ENCODE measurements at places on chromosomes 2 and 18.

DNA sequence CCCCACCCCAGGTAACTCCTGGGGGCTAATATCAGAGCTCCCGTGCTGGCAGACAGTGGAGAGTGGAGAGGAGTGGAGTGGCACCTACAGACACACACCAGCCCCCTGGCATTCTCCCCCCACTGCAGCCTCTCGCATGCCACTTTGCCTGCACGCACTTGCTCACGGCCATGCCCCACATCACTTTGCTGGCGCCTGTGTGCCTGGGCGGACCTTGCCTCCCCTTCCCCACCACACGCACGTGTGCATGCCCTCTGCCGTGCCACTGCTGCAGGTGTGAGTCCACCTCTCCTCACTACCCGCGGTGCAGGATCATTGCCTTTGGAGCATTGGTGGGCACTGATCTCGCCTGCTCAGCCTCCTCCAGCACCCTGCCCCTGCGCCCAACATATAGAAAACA, 72.6 kb upstream of the DOK6 start:
- no peak for DNase-seq

DNA sequence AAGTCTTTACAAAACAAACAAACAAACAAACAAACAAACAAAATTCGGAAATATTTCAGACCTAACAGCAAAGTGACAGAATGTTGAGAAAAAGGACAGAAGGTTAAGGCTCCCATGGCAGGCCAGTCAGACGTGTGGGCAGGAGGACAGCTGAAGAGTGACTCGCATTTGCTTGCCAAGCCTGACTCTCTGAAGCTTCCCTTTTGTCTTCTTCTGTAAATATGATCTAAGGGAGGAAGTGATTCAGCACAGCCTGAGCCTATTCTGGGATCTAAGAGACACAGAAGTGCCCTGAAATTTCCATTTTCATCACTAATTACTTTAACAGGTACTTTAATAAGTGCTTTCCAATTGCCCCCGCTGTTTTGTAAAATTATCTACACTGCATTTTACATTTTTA, 134.0 kb upstream of the LYPD1 start:
- no peak for DNase-seq

GRCh38 chr18:69152436-69152835, 248.3 kb upstream of the DOK6 start:
- no peak for DNase-seq

GRCh38 chr2:39913648-39914461, 134.8 kb upstream of the THUMPD2 start:
- peak; percentile 34 for DNase-seq

DNA sequence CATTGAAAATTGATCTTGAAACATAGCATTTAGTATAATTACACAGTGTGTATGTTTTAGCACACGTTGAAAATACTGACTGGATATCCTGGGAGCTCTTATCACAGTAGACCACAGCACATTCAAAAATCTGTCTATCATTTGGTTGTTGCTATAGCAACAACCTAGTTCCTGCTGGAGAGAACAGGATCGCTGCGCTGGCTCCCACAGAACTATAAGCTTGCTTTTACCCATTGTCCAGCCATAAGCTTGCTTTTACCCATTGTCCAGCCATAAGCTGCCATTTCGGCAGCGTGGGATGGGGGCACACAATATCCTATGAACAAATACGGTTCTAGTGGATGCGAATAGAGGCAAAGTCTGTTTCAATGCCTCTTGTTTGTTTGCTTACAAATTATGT, 70.4 kb upstream of the ST6GAL2 start:
- no peak for DNase-seq

DNA sequence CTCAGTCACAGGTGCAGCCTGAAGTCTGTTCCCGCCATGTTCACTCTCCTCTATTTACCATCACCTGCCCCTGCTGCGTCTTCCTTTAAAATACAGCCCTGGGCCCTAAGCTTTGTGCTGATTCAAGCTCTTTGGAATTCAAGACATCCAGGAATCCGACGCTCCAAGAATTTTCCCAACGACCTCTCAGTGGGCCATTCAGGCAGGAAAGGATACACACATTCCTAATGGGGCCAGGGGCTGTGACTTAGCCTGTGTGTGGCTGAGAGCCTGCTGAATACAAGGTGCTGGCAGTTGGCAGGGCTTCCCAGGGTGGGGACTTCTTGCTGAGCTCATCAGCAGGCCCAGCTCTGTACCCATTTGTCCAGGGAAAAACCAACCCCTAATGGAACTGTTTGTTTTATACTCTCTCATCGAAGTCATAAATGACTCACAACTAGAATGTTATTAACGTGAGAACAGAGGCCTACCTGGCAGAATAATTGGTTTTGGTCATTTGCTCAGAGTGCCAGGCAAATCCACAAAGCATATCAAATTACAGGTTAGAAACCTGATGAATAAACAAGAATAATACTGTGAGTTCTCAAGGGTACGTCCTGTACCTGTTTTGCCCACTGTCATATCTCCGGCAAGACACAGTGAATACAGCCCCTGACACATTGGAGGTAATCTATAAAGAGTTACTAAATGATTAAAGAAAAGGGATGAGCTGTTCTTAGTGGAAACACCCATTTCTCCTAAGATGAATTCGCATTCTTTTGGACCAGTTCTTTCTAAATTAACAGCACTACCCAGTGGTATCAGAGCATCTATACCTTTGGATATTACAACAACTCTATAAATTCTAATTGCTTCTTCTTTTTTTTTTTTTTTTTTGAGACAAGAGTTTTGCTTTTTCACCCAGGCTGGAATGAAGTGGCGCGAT, 12.6 kb upstream of the KCMF1 start:
- no peak for DNase-seq

GRCh38 chr2:235358981-235359471, 134.8 kb upstream of the AGAP1 start:
- DNase-seq: no peak

- peak; percentile 71 for DNase-seq
Measured at GRCh38 chr2:109213646-109214433, 84.8 kb downstream of the SH3RF3 start.

DNA sequence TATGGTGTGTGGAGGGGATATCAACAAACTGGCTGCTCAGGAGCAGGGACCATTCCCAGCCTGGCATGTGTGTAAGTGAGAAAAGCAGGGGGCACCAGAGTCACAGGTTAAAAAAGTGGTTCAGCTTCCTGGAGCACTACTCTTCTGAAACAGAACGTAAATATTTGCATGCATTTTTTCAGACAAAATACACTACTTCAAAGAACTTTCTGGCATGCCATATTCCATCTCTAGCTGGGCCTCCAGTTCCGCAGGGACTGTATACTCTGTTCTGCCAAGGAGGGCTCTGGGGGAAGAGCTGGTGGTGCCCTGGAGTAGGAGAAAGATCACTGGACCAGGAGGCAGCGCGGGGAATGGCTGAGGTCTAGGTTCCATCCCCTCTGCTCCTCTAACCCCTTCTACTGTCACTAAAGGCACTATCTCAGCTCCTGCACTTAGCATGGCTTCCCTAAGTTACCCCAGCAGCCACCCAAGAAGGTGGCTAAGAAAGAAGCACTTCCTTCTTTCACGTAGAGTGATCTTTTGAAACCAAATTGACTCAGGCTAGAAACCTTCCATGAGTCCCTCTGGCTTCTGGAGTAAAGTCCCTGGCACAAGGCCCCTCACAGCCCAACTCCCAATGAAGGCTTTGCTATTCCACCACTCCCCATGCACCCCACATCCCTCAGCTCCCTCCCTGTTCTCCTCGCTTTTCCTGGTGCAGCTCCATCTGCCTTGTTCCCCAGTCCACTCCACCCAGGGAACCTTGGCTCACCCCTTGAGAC, 57.6 kb upstream of the CABLES1 start:
- no peak for DNase-seq

GRCh38 chr2:182883451-182883850, 17.0 kb upstream of the FRZB start:
- no peak for DNase-seq

DNA sequence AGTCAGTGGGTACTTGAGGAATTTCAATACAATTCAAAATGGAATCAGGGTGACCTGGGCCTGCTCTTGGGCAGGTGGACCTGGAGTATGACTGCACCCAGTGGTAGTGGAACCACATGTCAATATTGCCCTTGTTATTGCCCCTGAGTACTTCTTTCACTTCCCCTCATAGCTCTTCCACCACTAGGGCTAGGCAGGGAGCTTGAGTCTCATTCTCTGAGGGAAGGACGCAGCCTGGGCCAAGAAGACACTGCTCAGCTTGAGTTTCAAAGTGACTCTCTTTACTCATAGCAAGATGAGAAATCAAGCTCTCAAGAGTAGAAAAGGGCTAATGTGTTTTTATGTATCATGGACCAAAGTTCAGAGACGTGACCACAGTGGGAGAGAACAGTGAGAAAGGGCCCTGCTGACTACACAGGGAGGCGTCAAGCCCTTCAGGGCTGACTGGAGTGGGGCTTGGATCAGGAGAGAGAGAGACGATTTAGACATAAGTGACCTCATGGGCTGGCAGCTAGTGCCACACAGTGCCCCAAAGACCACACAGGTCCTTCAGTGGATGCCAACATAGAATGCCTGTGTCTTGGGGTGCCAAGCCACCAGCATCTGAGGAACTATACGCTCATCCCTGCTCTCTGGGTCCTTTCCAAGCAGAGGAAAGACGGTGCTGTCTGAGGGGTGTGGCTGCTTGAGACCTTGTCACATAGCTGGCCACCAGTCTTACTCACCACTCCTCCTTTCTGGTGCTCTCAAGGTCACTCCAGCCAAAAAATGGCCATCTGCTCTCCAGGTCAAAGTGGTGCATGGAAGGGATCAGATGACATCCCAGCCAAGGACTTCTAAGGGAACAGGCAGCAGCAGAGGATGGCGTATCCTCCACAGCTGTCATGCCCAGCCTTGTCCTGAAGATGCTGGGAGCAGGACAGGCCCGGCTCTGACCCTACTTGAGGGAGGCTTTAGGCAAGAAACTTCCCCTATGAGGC, 13.0 kb downstream of the PTMA start:
- DNase-seq: peak; percentile 45

GRCh38 chr2:23484275-23484674, 99.3 kb downstream of the KLHL29 start:
- no peak for DNase-seq

DNA sequence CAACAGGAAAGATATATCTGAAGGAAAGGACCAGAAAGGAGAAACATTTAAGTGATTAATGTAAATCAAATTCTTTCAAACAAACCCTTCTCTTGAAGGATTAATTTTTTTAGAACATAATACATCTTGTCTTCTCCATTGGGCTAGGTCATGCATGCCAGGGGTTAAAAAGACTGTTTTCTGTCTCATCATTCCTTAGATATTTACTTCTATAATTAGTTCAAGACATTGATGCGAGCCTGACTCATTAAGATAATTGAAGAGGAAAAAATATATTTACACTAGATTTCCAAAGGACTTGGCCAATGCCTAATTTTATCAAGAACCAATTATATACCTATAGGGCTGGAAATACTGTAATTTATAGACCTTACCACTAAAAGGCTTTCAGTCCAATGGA, 166.6 kb upstream of the SETBP1 start:
- no peak for DNase-seq

GRCh38 chr2:106106622-106107508, 87.2 kb downstream of the UXS1 start:
- DNase-seq: no peak

DNA sequence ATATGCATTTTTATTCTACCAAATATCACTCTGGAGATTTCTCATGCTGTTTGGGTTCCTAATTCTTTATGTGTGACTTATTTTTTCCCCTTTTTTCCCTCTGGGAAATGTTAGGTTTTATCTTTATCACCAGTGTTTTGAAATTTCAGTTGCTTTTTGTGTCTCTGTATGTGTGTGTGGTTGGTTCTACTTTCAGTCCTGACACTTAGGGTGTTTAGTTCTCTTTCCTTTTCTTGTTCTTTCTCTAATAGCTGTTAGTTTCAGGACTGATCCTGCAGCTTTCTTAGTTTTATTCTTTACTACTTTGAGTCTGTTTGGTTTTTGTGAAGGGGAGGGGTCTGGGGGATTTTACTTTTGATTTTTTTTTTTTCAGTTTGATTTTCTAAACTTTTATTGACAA, 23.1 kb downstream of the PPM1B start:
- no peak for DNase-seq

- DNase-seq: no peak
Measured at GRCh38 chr2:241265506-241265905, 50.0 kb downstream of the HDLBP start.

DNA sequence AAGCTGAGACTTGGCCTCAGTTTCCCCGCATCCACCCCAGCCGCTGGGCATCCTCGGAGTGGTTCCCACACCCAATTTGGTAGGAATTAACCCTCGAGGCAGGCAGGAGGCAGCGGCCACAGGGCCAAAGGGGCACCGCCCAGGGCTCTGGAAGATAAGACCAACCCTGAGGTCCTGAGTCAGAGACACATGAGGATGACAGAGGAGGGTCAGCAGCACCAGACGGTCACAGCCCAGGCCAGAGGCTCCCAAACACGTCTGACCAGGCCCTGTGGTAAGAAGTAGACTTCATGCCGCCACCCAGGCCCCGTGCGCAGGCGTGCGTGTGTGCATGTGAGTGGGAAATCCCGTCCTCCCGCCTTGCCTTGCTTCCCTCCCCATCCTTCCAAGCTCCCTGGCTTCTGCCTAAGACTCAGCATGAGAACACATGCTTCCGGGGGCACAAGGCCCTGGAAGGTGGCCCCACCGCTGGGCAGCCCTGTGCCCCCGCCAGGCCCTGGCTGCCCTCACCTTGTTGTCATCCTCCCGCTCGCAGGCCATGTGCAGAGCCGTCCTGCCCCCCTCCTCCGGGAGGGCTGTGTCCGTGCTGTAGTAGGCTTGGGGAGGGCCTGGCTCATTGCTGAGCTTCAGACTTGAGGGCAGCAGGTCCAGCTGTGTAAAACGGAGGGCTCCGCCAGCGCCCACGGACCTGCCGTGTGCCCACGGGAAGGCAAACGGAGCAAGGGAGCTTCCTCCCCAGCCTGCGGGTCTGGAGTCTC, 46.3 kb downstream of the ANKMY1 start:
- no peak for DNase-seq

DNA sequence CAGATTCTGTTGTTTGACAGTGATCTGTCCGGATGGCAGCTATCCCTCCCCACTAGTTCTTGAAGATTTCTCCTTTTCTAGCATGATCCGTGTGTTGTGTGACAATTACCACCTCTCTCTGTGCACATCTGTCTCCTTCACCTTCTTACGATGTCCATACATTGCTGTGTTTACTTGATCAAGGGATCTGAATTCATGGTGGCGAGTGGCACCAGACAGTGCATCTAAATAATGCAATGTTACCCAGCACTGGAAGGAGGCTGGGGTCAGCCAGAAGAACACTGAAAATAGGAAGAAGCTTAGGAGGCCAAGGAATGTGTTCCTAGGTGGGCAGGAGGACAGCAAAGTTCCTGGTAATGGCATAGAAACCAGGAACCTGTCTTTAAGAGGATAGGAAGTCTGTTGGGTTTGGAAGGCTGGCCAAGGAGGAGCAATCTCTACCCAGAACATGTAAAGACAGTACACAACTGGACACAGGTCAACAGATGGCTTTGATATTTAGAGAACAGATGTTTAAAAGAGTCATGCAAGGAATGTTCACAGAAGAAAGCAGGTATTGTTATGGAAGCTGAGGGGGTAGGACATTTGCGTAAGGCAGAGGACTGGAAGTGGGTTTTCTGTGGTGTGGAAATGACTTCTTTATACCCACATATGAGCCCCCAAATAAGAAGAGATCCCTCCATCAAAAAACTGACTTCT, 126.4 kb downstream of the HRH4 start:
- DNase-seq: no peak

GRCh38 chr2:58064086-58064485, 17.5 kb downstream of the VRK2 start:
- no peak for DNase-seq

Data from naive B cell (primary cell).